ENCODE measurements at places on chromosomes 12 and 14.

DNA sequence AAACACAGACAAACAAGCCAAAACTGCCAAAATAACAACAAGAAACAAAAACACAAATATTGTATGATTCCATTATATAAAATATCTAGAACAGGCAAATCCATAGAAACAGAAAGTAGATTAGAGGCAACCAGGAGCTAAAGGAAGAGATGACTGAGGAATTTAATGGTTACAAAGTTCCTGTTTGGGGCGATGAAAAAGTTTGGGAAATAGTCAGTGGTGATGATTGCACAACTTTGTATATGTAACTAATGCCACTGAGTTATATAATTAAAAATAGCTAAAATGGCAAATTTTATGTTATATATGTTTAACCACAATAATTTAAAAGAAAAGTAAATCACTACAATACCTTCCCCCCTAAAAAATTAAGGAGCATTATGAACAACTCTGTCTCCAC lies 24.5 kb downstream of the GNPTAB start:
- no peak for DNase-seq

DNA sequence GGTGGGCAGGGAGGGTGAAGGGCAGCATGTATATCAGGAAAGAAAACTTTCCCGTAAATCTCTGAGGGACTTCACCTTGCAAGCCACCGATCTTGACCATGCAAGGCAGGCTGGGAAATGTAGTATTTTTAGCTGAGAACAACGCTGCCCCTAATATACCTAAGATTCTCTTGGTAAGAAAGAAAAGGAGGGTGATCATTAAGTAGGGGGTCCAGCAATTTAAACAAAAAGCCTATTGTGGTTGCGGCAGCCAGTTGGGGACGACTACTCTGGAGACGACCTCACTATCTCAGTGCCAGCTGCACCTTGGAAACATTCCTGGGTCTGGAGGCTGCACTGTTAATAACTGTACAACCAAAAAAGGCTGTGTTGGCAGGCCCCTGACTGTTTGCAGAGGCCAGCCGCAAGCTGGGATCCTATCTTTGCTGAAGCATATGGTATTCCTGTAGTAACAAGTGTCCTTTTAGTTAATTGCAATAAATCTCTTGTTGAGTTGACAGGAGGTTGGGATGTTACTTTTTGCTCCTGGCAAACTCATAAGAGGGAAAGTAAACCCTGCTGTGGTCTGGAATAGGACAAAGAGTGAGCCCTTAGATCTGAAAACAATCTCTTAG lies 6.4 kb downstream of the APOLD1 start:
- DNase-seq = peak; percentile 72

DNA sequence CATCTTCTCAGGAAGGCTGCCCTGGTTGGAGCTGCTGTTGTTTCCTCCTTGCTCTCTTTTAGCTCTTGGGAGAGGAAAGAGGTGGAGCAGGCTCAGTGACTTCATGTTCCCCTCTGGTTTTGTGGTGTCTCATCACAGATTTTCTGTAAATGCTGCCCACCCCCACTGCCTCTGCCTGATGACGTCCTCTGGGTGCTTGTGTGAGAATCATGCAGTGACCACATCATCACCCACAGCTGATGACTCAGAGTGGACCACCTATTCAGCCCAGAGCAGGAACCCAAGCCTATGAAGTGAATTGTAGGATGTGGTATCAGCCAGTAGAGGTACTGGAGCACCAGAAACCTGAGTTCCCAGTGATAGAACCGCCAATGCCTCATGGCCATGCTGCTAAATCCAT lies at the start of gene GZMB:
TSS of gene GZMB (minus strand) at position 33 of the 400 bp plus-strand sequence. CDS start at position 3, 30 bp downstream.
- no peak for DNase-seq

DNA sequence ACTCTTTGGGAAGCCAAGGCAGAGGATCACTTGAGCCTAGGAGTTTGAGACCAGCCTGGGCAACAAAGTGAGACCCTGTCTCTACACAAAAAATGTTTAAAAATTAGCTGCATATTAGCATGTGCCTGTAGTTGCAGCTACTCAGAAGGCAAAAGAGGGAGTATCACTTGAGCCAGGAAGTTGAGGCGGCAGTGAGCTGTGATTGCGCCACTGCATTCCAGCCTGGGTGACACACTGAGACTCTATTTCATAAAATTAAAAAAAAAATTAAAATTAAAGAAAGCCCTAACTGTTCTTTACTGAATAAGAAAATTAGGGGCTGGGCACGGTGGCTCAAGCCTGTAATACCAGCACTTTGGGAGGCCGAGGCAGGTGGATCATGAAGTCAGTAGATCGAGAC lies 27.0 kb downstream of the SENP1 start:
- no peak for DNase-seq

- DNase-seq = no peak
Observed at GRCh38 chr12:72282721-72283120, 10.6 kb downstream of the TRHDE start.

GRCh38 chr12:12776261-12776660 lies 9.2 kb upstream of the APOLD1 start:
- DNase-seq = no peak
